Activated CD4-positive, alpha-beta memory T cell treated with anti-CD3 and anti-CD28 coated beads, Interleukin-2, amount 10 ng/mL, durations not matched to agents 7 days and 5 days (primary cell): ENCODE measurements at places on chromosomes 13 and 19.
A peak's percentile ranks its signal among the peaks of the same experiment; 100 is the strongest.

GRCh38 chr13:82815791-82816190 is 1066.5 kb downstream of the SLITRK1 start:
- DNase-seq: no peak

GRCh38 chr19:46546194-46546896 is 50.7 kb upstream of the PNMA8B start:
- peak; percentile 31 for DNase-seq

- no peak for DNase-seq
These were observed 9.0 kb upstream of the DLL3 start for GRCh38 chr19:39489756-39490155.

DNA sequence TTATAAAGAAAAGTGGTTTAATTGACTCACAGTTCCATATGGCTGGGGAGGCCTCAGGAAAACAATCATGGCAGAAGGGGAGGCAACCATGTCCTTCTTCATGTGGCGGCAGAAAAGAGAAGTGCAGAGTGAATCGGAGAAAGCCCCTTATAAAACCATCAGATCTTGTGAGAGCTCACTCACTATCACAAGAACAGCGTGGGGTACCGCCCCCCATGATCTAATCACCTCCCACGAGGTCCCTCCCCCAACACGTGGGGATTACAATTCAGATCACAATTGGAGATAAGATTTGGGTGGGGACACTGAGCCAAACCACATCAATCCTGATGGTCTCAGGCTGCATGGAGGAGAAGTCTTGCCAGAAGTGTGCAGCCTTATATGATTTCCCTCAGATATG is 26.0 kb downstream of the TM9SF2 start:
- no peak for DNase-seq

GRCh38 chr13:36630181-36630803 is 43.5 kb upstream of the SERTM1 start:
- no peak for DNase-seq
